ENCODE measurements at places on chromosomes 5 and 9.

GRCh38 chr9:123329329-123329955 lies 26.6 kb upstream of the CRB2 start:
- DNase-seq, result no peak

DNA sequence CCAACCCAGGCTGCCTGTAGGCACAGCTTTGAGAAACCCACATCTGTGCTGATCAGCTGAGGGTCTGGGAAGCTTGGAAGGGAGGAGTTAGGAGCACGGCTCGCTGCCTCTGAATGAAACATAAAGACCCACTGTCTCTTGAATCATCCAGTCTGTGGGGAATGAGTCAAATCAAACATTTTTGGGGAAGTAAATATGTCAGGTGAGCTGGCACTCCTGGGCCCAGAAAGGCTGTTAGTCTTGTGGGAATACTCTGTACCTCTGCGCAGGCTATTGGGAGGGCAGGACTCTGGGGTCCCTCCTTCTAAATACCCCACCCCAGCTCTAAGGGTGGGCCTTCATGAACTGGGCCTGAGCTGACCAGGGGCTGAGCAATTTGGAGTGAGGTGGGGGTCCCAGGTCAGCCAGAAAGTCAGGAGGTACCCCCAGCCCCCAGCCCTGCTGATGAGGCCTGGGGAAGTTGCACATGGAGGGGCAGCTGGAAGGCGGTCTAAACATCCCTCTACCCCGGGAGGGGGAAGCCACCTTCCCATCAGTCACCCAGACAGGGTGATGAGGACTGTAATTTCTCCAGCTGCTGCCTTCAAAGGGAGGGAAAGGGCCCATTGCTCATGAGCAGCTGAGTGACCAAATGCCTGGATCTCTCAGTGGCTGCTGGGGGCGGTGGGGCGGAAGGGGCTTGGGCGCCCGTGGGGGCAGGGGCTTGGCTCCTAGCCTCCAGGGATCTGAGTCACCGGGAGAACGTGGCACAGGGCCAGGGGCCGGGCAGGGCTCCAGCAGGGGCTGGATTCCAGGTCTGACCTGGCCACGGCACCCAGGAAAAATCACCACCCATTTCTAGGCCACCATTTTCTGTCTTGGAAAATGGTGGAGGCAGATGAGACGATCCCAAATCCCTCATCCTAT lies 10.8 kb downstream of the FIBCD1 start:
- no peak for DNase-seq

DNA sequence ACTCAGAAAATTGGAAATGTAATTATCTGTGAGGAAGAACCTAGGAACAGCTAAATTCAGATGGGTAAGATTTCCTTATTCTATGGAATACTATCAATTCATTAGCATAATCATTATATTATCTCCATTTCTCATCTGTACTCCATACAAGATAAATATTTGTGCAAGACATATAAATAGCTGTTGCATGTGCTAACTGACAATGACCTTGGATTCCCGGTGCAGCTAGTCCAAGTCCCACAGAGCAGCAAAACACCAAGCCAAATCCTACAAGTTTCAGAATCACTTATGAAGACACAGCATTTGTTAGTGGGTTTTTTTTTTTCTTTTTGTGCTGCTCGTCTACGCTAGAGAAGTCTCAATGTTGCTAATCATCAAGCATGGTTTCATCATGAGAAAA lies 64.8 kb downstream of the NUDT12 start:
- DNase-seq, result no peak

DNA sequence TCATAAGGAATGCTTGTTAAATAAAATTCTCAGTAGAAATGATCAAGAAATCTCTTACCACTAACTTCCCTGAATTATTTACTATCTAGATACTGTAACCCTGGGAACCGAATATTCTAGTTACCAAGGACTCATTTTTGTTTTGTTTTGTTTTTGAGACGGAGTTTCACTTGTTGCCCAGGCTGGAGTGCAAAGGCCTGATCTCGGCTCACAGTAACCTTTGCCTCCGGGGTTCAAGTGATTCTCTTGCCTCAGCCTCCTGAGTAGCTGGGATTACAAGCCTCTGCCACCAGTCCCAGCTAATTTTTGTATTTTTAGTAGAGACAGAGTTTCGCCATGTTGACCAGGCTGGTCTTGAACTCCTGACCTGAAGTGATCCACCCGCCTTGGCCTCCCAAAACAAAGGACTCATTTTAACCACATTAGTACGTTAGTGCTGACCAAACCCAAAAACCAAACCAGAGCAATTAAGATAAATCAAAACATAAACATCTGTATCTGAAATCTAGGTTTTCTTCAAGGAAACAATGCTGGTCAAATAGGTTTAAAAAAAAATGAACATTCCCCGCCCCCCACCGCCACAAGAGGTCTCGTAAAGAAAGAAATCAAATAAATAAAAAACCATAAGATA lies 3.7 kb downstream of the TXN start:
- DNase-seq, result no peak

DNA sequence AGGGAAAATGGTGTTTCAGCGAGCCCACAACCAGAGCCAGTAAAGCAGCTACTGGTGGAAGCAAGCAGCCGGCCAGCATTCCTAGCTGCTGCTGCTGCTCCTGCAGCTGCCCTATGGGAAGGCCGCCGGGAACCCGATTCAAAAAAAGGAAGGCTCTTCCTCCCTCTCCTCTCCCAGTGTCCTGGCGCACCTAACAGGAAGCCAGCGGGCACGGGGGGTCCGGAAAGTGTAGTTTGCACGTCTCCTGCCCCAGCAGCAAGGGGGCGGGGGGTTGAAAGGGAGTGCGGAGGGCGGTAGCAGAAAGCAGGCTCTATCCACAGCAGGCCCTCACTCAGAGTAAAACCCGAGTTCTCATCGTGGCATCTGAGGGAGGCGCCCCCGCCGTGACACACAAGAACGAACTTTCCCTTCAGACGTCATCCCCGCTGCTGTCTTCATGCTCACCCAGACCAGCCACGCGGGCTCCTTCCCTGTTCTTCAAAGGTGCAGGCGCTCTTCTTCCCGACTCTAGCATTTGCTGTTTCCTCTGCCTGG lies 16.5 kb downstream of the GRXCR2 start:
- no peak for DNase-seq

All from activated effector memory CD4-positive, alpha-beta T cell treated with Interleukin-2 at 50 U/mL for 16 hours (primary cell).